Astrocyte of the spinal cord (primary cell): ENCODE measurements at places on chromosomes 16 and 17.
A peak's percentile ranks its signal among the peaks of the same experiment; 100 is the strongest.

GRCh38 chr17:18186627-18186982 is 3.0 kb downstream of the ALKBH5 start:
- DNase-seq: peak; percentile 35

DNA sequence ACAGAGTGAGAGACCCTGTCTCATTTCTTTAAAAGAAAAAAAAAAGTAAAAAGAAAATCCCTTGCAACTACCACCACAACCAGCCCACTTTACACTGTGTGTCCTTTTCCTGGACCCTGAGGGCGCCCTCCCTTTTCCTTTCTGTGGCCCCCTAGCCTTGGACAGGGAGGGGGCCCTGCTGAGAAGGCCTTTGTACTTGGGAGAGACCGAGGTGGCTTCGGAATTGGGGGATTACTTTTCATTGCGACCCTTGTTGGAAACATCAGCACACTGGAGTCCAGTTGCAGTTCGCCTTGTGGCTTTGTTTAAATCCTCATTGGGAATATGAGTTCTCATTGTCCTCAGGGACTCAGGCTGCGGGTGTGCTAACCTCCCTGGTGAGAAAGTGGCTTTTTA is 9.4 kb upstream of the DNASE1 start:
- no peak for DNase-seq

GRCh38 chr17:71869841-71870545 is 250.8 kb upstream of the SOX9 start:
- no peak for DNase-seq

DNA sequence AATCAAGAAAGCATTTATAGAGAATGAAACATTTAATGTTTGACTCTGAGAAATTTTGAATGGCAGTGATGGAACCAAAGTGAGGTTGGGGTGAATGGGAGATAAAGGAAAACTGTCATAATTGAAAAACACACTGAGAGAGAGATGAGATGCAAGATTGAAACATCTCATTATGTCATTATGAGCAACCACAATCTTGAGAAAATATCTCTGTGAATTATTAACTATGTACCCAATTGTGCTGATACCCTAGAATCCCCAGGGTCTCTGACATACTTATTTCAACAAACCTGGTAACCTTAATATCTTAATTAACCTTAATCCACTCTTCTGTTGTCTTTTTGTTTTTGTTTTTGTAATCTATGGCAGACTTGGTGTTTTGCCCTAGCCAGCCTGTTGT is 143.5 kb upstream of the HLF start:
- DNase-seq: no peak

GRCh38 chr16:58679763-58680162 is 4.8 kb downstream of the SLC38A7 start:
- DNase-seq: no peak

GRCh38 chr16:51113236-51114125 is 37.6 kb downstream of the SALL1 start:
- DNase-seq: no peak

- DNase-seq: no peak
These were observed 159.7 kb downstream of the CEP112 start for GRCh38 chr17:66032082-66032712.

DNA sequence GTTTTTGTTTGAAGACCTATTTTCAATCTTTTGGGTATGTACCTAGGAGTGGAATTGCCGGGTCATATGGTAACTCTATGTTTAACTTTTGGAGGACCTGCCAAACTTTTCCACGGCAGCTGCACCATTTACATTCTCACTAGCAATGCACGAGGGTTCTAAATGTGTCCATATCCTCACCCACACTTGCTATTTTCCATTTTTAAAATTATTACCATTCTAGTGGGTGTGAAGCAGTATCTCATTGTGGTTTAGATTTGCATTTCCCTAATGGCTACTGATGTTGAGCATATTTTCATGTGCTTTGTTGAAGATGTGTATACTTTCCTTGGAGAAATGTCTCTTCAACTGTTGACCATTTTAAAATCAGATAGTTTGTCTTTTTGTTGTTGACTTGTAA is 60.3 kb upstream of the HAPSTR1 start:
- no peak for DNase-seq

DNA sequence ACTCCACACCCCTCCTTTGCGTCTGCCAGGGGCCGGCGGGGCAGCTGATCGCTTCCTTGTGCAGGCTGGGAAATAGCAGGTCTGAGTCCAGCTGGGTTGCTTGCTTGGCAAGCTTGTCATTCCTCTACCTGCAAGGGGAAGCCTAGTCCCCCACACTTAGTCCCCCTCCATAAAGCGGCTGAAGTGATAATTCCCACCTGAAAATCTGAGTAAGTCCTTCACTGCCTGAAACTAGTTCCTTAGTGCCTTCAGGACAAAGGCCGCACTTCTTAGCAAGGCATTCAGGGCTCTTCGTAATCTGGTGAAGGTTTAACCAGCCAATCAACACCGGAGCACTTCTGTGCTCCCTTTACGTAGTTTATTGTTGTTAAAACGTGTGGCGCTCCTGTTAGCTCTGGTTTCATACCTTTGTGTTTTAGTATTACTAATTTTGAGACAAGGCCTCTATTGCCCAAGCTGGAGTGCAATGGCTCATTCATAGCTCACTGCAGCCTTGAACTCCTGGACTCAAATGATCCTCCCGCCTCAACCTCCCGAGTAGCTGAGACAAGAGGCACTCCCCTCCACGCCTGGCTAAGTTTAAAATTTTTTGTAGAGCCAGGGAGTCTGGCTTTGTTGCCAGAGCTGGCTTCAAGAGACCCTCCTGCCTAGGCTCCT is 817 bp downstream of the PSKH1 start:
- DNase-seq: no peak

DNA sequence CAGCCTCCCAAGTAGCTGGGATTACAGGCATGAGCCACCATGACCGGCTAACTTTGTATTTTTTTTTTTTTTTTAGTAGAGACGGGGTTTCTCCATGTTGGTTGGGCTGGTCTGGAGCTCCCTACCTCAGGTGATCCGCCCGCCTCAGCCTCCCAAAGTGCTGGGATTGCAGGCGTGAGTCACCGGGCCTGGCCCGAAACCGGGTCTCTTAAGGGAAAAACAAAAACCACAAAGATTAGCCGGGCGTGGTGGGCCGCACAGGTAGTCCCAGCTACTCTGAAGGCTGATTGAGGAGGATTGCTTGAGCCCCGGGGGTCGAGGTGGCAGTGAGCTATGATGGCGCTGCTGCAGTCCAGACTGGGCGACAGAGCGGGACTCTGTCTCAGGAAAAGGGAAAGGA is 19.9 kb upstream of the RBL2 start:
- DNase-seq: no peak

- DNase-seq: no peak
These were observed at the start of gene RBFOX1 for GRCh38 chr16:7332611-7333010. Gene RBFOX1 (plus strand): TSS chr16:7332845.

GRCh38 chr16:71758293-71758760 is 33.8 kb upstream of the PHLPP2 start:
- no peak for DNase-seq

- DNase-seq: no peak
These were observed 52.7 kb upstream of the CIBAR2 start for GRCh38 chr16:85164838-85165516.

- DNase-seq: no peak
These were observed 102.2 kb downstream of the ABCA8 start for GRCh38 chr17:68853036-68853435.

DNA sequence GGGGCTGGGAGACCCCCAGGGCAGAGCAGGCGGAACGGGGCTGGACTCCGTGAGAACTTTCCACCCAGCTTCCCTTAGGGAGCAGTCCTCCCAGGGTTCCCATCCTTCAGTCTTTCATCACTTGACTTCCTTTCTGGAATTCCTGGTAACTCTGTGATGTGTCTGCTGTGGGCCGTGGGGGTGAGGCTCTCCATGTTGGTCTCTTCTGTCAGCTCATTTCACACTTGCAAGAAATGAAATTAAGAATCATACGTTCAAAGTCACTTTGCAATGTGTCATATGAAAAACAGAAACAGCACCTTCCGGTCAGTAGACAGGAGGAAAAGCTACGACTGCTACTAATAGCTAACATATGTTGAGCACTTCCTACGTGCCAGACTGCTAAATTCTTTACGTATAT is 5.4 kb upstream of the BBS2 start:
- no peak for DNase-seq

DNA sequence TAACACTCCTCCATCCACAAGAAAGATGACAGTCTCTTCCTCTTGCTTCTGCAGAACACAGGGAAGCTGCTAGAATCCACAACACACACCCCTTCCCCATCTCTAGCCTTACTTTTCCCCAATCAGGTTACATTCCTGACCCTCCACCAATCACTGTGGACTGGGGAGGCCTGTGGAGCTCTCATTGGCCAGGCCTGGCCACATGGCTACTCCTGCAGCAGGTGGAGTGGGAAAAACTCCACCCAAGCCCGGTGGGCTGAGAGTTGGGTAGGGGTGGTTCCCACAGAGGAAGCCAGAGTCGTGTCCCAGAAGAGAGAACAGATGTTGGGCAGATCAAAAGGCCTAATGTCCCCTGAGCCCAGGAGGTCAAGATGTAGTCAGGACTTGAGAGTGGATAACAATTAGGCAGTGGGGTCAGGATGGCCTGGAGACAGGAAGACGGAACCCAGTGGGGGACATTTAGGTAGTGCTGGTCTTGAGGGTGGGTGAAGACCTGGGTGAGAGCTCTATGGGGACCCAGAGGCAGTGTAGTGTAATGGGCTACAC is 22.1 kb downstream of the COQ7 start:
- DNase-seq: no peak

DNA sequence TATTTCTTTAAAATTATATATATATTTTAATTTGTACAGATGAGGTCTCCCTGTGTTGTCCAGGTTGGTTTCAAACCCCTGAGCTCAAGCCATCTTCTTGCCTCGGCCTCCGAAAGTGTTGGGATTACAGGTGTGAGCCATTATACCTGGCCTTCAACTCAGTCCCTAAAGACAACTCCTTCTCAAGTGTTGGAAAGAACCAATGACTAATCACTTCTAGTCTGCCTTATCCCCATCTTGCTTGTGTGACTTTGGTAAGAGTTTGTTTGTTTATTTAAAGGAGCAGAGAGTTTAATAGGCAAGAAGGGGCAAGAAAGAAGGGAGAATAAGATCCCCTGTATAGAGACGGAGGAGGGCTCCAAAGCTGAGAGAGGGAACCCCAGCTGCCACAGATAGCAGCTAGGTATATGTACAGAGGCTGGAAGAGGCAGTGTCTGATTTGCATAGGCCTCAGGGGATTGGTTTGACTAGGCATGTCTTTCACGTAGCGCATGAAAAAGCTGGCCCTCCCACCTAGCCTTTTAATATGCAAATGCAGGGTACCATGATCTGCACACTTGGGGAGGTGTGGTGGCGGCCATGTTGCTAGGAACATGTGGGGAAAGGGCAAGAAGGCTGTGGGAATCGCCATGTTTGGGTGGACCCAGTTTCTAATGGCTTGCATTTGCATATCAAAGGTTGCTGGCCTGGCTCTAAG is 21.5 kb downstream of the ABCC1 start:
- no peak for DNase-seq

DNA sequence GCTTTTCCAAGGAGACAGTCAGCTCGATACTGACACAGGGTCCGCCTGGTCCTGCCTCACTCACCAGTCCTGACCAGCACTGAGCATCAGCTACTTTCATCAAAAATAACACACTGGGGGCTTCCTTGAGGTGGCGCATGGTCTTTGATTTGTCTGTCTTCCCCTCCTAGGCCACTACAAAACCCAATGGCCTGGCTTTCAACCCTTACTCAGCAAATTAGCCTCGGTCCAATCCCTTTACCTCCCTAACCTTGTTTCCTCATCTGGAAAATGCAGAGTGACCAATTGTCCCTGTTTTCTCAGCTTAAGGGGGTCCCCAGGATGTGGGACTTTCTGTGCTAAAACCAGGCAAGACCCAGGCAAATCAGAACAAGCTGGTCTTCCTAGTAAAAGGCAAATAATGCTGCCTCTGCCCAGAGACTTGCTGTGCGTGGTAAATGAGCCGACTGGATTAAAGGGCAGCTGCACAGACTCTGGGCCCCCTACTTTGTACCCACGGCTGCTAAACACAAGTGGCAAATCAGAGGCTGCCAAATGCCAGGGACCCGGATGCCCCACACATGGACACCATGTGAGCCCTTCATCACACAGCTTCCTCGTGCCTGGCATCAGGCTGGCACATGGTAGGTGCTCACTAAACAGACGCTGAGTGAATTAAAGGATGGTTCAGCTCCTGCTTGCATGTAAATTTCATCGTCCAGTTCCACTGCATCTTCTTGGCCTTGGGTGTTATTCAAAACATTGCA is 31.2 kb upstream of the CMIP start:
- no peak for DNase-seq

DNA sequence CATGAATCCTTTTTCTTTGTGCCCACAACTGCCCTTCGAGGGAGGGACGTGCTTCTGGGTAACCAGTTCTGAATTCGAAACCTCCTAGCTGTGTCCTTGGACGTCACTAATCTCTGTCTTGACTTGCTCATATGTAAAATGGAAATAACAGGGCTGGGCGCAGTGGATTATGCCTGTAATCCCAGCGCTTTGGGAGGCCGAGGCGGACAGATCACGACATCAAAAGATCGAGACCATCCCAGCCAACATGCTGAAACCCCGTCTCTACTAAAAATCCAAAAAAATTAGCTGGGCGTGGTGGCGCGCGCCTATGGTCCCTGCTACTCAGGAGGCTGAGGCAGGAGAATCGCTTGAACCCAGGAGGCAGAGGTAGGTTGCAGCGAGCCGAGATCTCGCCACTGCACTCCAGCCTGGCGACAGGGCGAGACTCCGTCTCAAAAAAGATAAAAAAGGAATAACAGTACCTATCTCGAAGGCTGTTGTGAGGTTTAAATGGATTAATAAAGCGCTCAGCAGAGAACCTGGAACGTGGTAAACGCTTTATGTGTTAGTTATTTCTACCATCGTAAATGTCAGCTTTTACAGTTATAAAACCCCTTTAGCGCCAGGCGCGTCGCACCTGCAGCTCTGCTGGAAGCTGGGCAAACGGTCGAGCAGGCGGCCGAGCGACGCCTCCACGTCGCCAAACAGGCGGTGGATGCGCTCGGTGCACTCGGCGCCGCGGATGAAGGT is 641 bp downstream of the COG8 start:
- DNase-seq: no peak

DNA sequence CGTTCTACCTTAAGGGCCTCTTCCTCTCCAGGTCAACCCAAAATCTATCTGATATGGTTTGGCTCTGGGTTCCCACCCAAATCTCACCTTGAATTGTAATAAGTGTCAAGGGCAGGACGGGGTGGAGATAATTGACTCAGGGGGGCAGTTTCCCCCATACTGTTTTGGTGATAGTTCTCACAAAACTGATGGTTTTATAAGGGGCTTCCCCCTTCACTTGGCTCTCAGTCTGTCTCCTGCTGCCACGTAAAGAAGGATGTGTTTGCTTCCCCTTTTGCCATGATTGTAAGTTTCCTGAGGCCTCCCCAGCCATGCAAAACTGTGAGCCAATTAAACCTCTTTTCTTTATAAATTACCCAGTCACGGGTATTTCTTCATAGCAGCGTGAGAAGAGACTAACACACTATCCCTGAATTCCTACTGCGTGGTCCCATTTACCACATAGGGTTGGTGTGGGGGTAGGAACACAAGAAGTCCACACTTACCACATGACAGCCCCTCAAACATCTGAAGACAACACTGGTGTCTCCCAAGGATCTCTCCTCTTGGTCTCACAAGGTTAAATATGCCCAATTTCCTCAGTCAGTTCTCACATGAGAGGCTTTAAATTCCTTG is 8.2 kb downstream of the COTL1 start:
- DNase-seq: no peak
